ENCODE measurements at places on chromosomes 13 and 19.

DNA sequence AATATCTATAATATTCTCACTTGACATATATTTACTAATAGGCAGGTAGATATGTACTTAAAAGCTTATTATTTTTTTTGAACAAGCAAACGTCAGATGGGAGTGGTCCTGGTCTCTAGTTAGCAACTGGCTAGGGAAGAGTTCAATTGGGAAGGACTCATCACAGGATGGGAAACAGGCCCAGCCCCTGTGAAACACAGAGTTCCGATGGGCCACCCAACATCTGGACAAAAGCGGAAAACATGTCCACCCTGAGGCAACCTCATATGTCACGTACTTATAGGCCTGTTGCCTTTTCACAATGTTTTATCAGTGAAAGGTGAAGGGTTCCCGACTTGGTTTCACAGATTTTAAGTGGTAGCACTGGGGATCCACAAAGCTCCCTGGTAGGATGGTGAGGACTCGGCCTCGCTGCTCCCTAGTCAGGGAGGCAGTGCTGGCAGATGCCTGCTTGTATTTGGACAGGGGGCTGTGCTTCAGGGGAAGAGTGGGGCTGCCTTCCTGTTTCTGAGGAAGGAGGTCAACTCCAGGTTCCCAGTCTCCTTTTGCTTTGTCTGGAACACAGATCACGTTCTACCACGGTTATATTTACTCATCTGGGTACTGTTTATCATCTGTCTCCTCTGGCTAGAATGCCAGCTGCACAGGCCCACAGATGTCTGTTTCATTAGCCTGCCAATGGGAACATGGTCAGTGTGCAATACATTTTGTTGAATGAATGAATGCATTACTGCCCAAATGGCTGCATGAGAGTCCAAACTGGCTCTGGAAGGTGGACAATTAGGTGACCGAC is 49.4 kb upstream of the SLC15A1 start:
- no peak for DNase-seq

- no peak for DNase-seq
Observed at GRCh38 chr13:90039516-90039915, 1308.0 kb upstream of the MIR17HG start.

DNA sequence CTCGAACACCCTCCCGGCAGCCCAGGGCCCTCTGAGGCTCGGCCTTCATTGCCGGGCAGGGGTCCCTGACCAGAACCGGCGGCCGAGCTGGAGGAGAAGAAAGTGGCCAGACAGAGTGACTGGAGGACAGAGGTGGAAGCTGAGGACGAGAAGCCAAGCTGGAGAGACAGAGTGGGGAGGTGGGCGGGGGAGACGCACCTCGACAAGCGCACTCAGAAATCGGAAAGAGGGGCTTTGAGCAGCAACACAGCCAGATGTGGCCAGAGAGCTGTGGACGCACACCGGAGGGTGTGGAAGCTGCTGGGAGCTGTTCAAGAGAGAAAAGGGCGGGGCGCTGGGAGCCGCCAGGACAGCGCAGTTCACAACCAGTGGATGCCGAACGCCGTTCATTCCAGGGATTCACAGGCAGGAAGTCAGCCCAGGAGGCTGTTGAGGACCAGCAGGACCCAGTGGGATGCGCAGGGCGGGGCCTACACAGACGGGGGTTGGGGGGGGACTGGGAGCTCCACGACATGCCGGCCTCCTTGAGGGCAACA is 28.2 kb upstream of the C13orf46 start:
- no peak for DNase-seq

DNA sequence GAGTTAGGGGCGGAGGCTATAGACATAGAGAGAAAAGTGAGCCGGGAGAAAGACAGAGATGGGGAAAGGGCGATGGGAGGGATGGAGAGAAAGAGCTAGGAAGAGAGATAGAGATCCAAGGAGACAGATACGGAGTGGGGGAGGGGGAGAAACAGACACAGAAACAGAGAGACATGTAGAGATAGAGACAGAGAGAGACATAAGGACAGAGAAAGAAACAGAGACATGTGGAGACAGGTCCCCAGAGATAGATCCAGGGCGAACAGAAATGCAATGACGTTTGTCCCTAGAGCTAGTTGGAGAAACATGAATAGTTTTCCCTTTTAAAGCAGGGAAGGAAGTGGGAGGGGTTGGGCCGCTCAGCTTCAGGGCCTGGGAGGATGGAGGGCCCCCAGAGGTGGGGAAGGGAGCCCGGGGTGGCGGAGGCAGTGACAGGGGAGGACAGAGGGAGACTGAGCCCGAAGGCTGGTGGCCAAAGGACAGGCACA is 4.6 kb downstream of the PPP1R14A start:
- DNase-seq = no peak

- no peak for DNase-seq
Observed at GRCh38 chr19:3608079-3608641, 1.5 kb upstream of the TBXA2R start.

DNA sequence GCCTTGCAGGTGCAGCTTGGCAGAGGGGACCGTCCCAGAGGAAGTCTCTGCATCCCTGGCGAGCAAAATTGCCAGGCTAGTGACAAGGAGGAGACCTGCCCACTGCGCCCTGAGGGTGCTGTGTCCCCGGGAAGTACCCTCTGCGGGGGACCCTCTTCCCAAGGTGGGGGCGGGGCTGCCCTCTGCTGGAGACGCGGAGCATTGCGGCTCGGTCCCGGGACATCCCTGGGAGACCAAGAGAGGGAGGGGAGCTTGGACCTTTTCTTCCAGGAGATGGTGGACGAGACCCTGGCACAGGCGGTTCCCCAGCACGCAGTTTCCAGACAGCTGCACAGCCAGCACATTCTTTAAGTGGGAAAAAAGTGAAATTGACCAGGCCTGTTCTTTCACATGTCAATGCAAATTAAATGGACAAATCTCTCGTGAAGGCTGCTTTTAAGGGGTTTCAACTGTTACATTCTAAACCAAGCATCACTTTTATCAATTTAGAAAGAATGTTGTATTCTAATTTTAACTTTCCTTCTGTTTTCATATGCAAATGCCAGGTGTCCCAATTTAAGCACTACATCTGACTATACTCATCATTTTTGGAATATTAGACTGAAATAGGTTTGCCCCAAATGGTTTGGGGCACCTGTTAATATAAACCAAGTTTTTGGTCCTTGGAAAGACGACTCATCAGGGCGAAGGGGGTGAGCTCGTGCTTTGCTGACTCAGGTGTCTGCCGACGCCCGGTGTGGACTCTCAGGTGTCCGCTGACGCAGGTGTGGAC is 60.7 kb downstream of the MCF2L start:
- no peak for DNase-seq

GRCh38 chr13:46181840-46182490 is at the start of gene LCP1:
LCP1 (minus strand) TSS chr13:46182177; CDS start chr13:46159662, 22,515 bp downstream.
- DNase-seq = no peak

- DNase-seq = no peak
Observed at GRCh38 chr19:41187884-41188279, 5.1 kb upstream of the CYP2S1 start.

DNA sequence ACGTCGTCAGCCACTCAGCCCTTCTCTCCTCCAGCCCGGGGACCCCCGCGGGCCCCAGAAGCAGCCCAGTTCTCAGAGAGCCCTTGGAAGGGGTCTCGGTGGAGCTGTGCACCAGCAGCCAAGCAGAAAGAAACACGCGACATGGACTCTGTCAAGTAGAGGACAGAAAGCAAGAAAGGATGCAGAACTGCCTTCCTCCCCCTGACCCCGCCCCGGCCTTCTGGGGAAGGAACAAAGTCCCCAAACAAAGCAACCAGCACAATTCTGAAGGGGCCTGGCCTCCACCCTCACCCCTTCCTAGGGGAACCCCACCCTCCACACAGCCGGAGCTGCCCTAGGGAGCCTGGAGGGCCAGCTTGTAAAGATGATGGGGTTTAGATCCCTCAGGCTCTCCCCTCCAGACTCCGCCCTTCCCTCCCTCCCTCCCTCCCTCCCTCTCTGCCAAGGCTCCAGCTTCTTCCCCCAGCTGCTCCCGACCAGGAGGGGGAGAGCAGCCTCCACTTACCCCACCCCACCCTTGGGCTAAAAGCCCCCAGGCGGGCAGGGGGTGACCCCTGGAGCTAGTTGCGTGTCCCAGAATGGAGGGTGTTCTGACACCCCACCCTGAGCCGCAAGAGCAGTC is 7.8 kb downstream of the LYL1 start:
- no peak for DNase-seq
